Suppressor macrophage treated with lipopolysaccharide for 4 hours (primary cell): ENCODE measurements at places on chromosomes 2 and 18.

- DNase-seq: no peak
Observed at GRCh38 chr2:103991591-103991990, 862.3 kb upstream of the POU3F3 start.

DNA sequence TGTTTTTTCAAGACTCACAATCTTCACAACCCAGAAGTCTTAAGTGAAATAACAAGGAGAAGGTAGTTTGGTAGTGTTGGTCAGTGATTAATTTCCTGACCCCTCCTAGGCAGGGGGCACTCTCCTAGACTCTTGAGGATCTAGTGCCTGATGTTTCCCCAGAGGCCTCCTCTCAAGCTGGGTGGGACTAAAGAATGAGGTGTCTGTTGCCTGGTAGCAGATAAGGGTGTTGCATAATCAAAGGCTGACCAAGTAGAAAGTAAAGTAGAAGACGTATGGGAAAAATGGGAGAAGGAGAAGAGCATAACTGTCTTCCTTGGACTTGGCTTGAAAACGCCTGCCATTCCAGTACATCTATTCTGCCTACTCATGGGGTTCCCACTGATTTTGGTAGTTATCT, 37.8 kb downstream of the VIT start:
- no peak for DNase-seq

DNA sequence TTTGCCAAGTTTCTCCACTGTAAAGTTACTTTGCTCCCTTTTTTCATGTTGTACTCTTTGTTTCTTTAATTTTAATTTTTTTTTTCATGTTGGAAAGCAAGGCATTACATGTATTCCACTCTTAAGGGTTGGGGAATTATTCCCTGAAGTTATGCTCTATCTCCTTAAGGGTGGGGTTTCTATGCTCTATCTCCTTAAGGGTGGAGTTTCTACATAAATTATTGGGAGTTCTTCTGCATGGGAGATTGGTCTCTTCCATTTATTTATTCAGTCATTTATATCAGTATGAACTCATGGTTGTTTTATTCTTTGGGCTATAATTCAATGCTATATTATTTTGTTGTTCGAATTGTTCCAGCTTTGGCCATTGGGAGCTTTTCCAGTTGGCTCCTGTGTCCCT, 11.2 kb downstream of the MRPL33 start:
- no peak for DNase-seq

DNA sequence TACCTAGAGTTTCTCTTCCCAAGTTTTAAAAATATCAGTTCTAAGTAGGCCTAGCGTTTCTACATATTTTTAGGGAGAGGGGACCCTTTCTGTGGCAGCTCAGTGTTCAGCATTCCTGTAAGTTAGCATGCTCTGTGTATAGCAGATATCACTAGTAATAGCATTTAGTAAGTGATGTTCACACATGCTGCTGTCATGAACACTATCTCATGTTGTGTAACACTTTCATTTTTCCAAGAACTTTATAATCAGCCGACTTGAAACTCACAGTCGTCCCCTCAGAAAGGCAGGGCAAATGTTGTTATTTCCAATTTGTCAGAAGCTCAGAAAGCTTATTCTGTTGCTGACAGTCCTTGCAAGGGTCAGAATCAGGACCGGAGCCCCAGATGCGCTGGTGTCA, 267.7 kb downstream of the ALPK2 start:
- DNase-seq: no peak

GRCh38 chr2:184646177-184646576, 47.8 kb downstream of the ZNF804A start:
- no peak for DNase-seq

GRCh38 chr2:41167014-41167413, 715.1 kb upstream of the SLC8A1 start:
- no peak for DNase-seq

DNA sequence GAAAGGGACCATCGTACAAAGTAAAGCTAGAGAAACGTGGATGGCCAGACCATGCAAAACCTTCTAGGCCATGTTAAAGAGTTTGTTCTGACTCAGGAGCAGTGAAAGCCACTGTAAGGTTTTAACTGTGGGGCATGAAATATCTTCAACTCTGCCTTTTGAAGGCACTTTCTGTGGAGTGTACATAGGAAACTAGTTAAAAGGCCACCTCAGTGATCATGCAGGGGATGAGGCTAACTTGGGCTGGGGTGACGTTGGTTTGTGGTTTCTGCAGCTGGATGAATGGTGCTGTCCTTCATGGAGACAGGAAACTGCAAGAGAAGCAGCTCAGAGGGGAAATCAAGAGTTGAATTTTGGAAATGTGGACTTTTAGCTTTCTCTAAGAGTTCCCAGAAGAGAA, 190.7 kb downstream of the CDCA7 start:
- peak; percentile 85 for DNase-seq

- no peak for DNase-seq
Observed at GRCh38 chr2:182291296-182291695, 135.5 kb downstream of the PDE1A start.

DNA sequence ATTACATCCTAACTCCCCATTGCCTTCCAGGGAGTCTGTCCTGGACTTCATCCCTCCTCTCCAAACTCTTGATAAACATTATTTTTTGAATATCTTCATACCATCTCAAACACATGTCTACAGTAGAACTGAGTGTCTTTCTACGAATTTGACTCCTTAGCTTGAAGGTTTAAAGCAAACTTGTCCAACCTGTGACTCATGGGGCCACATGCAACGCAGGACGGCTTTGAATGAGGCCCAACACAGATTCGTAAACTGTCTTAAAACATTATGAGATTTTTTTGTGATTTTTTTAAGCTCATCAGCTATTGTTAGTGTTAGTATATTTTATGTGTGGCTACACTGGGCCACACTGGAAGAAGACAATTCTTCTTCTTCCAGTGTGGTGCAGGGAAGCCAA, 98.1 kb downstream of the PARD3B start:
- no peak for DNase-seq

- no peak for DNase-seq
Observed at GRCh38 chr18:56319953-56320352, 318.4 kb downstream of the TXNL1 start.

DNA sequence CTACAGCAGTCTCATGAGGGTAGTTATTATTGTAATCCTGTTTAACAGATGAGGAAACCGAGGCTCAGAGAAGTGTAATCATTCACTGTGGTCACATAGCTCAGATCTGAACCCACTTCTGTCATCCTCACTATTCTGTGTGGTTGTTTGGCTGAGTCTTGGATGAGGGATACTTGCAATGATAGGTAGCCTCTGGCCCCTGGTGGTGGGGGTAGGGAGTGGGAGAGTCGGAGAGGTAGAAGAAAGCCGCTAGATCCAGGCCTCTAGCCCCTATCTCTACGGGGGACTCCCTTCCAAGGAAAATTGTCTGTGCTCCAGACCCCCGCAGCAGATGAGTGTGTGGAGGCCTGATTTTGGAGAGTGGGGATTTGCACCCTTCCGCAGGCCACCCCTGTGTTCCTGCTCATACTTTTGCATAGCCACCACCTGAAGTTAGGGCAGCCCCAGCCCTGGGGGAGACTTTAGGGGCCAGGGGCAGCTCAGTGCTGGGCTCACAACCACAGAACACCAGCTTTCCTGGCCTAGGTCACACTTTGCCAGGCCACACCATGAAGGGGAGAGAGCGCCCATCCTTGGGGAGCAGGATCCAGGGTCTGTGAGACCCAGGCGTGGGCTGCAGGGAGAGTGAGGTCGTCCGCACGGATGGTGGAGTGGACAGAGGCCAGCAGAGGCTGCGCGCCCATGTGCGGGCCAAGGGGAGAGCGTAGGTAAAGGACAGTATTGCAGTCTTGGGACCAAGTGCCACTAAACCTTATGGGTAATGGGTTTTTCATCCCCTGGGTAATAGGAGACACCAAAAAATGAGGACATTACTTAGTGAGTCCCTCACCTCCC, 148.2 kb downstream of the GLI2 start:
- no peak for DNase-seq

DNA sequence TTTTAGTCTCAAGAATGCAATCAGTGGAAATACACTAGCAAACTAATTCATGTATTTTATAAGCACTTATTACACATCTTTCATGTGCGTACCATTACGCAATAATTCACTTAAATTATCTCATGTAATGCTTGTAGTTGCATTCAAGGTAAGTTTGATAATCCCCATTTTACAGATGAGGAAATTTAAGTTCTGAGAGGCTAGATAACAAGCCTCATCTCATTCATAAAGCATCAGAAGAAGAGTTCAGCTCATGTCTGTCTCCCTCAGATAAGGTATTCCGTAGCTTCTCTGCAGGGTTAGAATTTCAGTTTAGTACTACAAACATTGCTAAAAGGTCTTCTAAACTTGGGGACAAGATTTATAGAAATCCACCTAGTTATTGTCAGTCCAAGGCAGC, 47.8 kb downstream of the HNMT start:
- DNase-seq: no peak

DNA sequence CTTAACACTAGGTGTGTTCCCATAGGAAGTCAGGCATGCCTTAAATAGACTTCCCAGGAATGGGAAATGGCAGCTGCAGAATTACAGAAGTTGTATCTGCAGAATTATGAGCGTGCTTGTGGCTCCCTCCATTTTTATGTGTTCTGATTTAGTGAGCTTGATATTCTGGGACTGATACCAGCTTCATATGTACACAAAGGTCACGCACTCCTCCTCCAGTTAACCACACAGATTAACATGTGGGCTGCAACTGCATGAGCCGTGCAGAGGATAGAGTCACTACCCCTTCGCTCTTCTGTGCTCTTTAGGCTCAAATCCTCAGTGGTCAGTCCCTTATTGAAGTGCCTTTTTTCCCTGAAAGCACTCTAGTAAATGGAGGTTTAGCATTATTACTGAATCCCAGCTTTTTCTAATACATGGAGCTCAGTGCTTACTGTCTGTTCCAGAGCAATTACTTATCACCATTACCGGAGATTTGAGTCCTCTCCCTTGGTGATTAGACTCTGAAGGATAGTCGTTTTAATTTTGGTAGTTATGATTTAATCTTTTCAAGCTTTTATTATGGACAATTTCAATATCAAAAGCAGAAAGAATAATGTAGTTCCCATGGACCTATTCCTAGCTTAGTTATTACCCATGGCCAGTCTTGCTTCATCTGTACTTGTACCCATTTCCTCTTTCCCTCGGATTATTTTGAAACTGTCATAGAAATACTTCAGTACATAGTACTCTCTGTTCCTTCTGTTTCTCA, 238.3 kb downstream of the PRKCE start:
- peak; percentile 88 for DNase-seq

GRCh38 chr2:18708203-18708715, 118.9 kb upstream of the NT5C1B start:
- DNase-seq: no peak

DNA sequence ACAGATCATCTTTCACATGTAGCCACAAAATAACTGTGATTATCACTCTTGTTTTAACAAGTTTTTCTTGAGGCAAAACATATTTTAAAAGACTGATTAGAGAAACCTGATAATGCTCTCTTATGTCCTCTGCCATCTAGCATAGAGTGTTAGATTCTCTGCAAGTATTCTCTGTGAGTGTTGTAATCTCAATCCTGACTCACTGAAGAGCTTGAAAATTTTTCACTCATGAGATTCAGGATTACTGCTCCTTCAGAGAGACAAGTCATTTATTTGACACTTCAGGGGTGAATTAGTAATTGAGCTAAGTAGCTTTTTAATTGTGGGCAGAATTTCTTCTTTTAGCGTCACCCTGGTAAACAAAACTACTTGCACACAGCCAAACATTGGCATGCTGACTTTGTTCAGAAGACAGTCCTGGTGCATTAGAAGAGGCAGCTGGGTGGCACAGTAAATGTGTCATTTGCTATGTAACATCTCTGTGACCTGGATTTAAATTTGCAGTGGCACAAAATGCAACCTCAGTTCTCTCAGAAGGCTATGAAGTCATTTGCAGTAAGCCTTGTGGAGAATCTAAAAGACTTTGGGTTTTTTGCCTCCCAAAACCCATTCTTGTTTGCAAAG, 172.9 kb downstream of the LRP1B start:
- no peak for DNase-seq

DNA sequence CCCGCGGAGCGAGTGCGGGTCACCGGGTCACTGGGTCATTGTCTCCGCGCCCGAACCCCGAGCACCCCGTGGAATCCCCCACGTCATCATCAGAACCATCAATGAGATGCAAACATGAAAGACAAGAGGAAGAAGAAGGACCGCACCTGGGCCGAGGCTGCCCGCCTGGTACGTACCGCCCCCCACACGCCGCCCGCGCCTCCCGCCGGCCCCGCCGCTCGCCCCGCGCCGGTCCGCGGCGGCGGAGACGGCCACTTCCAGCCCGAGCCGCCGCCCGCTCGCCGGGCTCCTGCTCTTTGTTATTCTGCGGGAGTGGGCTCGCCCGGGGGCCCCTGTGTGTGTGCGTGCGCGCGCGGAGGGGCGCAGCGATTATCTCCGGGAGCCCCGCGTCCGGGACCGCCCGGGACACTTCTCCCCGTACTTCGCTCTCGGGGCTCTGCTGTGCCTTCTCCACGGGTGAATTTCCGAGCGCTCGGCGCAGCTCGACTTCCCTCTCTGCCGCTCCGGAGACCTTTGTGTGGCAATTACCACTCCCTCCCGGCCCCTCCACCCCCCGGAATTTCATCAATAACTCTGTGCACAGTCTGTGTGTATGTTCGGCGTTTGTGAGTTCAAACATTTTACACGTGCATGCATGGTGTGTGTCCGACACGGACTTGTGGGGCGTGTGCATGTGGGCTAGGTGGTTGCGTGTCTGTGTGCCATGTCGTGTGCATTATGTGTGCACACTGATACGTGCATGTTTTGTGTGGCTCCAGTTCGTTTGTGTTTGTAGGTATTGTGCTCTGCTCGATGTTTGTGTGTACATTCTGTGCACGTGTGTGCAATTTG, 714 bp downstream of the ASXL3 start:
- DNase-seq: no peak

DNA sequence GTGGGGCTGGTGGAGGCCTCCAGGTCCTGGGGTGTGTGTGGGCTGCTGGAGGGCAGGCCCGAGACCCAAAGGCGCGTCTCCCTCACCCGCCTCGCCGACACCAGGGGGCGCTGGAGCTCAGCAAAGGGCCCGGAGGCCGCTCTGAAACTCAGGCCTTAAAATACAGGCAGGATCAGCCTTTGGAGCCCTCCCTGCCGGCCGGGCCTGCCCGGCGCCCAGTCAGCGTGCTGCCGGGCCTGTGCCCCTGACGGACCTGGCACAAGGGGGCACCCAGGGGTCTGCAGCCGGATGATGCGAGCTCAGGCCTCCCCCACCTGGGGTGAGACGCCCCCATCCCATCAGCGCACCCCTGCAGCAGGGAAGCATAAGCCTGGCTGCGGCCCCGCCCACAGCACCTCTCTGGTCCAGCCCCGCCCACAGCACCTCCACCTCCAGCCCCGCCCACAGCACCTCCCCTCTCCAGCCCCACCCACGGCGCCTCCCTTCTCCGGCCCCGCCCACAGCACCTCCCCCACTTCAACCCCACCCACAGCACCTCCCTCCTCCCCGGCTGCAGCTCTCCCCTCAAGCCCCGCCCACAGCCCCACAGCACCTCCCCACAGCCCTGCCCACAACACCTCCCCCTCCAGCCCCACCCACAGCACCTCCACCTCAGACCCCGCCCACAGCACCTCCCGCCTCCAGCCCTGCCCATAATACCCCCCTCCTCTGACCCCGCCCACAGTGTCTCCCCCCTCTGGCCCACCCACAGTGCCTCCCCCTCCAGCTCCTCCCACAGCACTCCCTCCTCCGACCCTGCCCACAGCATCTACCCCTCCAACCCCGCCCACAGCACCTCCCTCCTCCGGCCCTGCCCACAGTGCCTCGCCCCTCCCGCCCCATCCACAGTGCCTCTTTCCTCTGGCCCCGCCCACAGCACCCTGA, 92.8 kb upstream of the OTOS start:
- peak; percentile 70 for DNase-seq

GRCh38 chr2:160652236-160652635, 158.6 kb upstream of the RBMS1 start:
- peak; percentile 68 for DNase-seq

- no peak for DNase-seq
Observed at GRCh38 chr18:66222174-66222573, 381.7 kb downstream of the CDH19 start.

GRCh38 chr2:133842446-133842845, 274.2 kb upstream of the NCKAP5 start:
- DNase-seq: no peak
